ENCODE measurements at places on chromosomes 3 and 15.

- no peak for DNase-seq
These were observed 18.3 kb downstream of the CFAP161 start for GRCh38 chr15:81152339-81152738.

DNA sequence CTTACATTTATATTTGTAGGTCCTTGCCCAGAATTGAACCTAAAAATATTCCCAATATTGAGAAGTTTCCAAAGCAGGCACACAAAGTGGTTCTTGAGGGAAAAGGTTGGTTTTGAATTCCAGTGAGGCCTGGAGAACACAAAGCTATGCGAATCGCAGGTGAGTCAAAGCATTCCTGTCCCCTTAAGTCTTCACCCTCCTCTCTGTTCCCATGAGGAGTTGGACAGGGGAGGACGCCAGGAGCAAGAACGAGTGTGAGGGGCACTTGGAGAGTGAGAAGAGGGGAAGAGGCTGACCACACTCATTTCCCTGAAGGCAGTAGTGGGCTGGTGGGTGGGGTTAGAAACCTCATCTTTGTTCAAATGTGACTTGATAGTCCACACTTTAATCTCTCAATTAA is 185.8 kb upstream of the EOMES start:
- no peak for DNase-seq

- DNase-seq = no peak
These were observed 198.3 kb downstream of the ERC2 start for GRCh38 chr3:56269755-56270535.

GRCh38 chr15:26623071-26623470 is 149.8 kb downstream of the GABRB3 start:
- no peak for DNase-seq

DNA sequence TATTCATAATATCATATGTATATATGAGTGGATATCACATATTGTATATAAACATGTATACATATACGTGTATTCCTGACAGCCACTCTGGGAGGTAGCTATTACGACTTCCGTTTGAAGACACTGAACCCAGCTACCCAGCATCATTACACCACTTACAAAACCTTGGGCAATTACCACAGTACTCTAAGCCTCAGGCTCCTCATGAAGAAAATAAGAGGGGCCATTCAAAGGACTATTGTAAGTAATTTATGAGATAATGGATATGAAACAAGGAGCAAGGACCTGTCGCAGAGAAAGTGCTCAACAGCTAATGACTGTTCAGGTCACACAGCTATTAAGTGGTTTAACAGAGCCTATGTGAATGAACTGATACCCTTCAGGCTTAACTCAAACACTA is 52.4 kb downstream of the KCNMB2 start:
- peak; percentile 83 for DNase-seq

DNA sequence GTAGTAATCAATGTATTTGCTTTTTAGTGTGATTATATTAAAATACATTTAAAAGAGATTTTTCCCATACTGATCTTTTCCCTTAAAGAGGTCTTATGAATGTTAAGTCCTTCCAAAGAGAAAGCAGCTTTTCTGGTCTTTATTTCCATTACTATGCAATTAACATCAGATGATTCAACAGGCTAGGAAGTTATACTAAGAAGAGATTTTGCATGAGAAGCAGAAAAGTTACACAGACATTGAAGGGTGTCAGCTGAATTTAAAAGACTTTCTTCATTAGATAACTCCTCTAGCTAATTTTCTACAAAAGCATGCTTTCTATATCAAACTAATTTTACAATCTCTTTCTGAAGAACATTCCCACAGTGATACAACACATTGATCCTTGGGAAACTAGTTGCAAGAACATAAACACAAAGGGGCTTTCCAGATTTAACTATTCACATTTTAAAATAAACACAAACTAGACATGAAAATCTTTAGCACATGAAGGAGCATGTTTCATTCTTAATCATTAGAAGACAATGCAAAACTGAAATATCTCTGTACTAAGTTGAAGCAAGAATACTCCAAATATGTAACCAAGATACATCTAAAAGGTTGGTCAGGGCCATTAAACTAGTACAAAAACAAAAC is 965.8 kb downstream of the ROBO1 start:
- no peak for DNase-seq

DNA sequence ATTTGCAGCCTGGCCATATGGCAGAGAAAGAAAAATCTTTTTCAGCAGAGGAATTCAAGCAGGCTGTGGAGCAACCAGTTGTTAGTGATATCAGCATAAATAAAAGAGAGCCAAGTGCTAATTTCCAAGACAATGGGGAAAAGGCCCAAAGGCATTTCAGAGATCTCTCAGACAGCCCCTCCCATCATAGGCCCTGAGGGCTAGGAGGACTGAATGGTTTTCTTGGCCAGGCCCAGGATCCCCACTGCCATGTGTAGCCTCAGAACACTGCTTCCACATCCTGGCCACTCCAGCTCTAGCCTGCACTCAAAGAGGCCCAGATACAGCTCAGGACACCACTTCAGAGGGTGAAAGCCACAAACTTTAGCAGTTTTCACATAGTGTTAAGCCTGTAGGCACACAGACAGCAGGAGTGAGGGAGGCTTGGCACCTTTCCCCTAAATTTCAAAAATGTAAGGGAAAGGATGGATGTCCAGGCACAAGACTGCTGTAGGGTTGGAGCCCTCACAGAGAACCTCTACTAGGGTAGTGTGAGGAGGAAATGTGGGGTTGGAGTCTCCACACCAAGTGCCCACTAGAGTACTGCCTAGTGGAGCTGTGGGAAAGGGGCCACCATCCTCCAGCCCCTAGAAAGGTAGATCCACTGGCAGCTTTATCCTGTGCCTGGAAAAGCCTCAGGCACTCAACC is 191.4 kb downstream of the TBL1XR1 start:
- no peak for DNase-seq

DNA sequence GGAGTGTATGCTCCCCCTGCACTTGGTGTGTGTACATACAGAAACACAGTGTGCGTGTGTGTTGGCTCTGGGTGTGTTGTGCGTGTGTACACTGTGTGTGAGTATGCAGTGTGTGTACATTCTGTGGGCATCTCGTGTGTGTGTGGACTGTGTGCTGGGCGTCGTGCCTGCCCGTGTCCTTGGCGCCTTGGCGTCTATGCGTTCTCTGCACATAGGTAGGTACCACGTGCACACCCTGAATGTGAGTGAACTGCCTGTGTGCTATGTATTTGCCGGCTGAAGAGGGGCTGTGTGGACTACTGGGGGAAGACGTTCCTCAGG is 481 bp upstream of the ECE2 start:
- no peak for DNase-seq

- DNase-seq = no peak
These were observed 211.9 kb upstream of the GOLGA6L4 start for GRCh38 chr15:84023636-84024035.

- no peak for DNase-seq
These were observed 388.0 kb upstream of the LMCD1 start for GRCh38 chr3:8113626-8114025.

- DNase-seq = no peak
These were observed 198.9 kb upstream of the SOX2 start for GRCh38 chr3:181512787-181513186.

- no peak for DNase-seq
These were observed 492.4 kb downstream of the OTOL1 start for GRCh38 chr3:161989012-161989411.

DNA sequence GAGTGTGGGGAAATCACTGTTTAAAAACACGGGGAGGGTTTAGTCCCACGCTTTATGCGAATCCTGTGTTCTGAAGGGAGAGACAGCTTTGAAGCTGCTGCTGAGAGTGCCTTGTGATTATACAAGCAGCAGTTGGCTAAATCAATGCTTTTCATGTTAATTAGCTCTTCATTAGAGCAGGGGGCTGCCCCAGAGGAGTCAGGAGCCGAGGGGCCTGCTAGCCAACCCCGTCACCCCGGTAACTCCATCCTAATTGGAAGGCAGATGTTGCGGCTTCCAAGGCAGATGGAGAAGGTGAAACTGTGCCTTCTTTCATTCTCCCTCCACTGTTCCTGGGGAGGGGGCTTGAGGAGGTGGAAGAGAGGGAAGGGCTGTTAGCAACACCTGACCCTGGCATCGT is 92.4 kb upstream of the ANKRD34C start:
- DNase-seq = peak; percentile 26

Data from NCI-H1417 treated with DMSO at 0.1 percent for 48 hours (cell line).